ENCODE measurements at places on chromosomes 1 and 21.
A peak's percentile ranks its signal among the peaks of the same experiment; 100 is the strongest.

DNA sequence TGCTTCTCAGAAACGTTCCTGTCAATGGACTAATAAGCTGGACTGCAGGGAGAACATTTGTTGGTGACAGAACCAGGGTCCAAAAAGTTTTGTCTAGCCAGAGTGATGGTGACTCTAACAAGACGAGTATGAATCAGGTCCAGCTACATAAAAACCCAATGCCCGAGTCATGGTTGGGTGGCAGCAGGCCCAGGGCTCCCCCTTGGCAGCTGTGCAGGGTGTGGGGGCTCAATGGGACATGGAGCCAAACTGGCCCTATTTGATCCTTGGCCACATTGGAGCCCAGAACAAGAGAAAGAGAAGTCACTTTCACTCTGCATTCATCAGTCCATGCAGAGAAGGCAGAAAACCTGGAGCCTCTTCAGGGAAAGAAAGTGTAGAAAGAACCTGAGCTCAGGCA is 37.9 kb upstream of the TENT5C start:
- DNase-seq, result no peak

DNA sequence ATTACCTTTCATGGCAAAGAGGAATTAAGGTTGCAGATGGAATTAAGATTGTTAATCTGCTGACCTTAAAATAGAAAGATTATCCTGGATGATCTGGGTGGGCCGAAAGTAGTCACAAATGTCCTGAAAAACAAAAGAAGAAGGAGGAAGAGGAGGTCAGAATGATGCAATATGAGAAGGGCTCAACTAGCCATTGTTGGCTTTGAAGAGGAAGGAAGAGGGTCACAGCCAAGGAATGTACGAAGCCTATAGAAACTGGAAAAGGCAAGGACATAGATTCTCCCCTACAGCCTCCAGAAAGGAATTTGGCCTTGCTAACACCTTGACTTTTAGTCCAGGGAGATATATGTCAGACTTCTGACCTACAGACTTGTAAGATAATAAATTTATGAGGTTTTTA is 39.4 kb upstream of the FMOD start:
- no peak for DNase-seq

DNA sequence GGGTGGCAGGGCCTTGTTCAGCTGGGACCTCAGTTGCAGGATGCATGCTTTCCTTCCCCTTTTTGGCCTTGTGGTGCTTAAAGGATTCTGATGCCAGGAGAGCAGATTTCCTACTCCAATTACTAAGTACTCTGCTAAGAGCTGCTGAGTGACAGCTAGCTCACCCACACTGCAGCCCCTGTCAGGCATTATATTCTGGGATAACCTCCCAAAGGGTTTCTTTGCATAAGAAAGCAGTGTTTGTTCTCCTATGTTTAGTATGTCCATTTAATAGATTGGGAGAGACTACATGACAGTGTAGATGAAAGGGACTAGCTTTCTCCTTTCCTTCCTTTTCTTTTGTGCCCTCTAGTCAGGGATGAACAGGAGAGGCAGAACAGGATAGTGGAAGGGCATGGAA is 100.7 kb downstream of the FAM78B start:
- DNase-seq, result no peak

- no peak for DNase-seq
Observed at GRCh38 chr1:239775466-239775865, 316.2 kb upstream of the FMN2 start.

- peak; percentile 74 for DNase-seq
Observed at GRCh38 chr21:15592271-15592860, 137.4 kb upstream of the USP25 start.

Measured in inflammatory macrophage treated with lipopolysaccharide for 1 hour (primary cell).